SK-MEL-5 (cell line): ENCODE measurements at places on chromosomes 1 and 21. TPM values are rescaled to one million over a fixed set of nuclear protein-coding genes. Genes with fewer than 3 reads are reported as not detected.

The TMCO2 gene
- not detected in 2 replicates for total RNA-seq

The CR1 gene
- total RNA-seq: not detected in 2 replicates

The CDK11B gene
- 4.4 and 6.6 TPM in 2 replicates for total RNA-seq

The ETNK2 gene
- 21.3 and 22.7 TPM in 2 replicates for total RNA-seq

The TSNAX gene
- 90.8 and 97.2 TPM in 2 replicates for total RNA-seq

The CYP4A11 gene
- not detected in 2 replicates for total RNA-seq

The TTC39A gene
- 2.4 and 3.5 TPM in 2 replicates for total RNA-seq

The DDX20 gene
- 20.5 and 23.0 TPM in 2 replicates for total RNA-seq

The COL11A1 gene
- total RNA-seq: 0.26 TPM in 1 of 2 replicates, not detected in the other

The HMCN1 gene
- total RNA-seq: 128 and 150 TPM in 2 replicates

The EDARADD gene
- total RNA-seq: 2.4 and 2.5 TPM in 2 replicates

The NR5A2 gene
- 2.2 and 2.7 TPM in 2 replicates for total RNA-seq

The RIPK4 gene
- total RNA-seq: 22.8 and 25.8 TPM in 2 replicates

The PAQR7 gene
- total RNA-seq: 4.2 TPM in 2 replicates

The AQP10 gene
- total RNA-seq: not detected in 2 replicates

The C8A gene
- not detected in 2 replicates for total RNA-seq

The FMOD gene
- total RNA-seq: 0.16 TPM in 2 replicates
